ENCODE measurements at places on chromosomes 11 and 22.

DNA sequence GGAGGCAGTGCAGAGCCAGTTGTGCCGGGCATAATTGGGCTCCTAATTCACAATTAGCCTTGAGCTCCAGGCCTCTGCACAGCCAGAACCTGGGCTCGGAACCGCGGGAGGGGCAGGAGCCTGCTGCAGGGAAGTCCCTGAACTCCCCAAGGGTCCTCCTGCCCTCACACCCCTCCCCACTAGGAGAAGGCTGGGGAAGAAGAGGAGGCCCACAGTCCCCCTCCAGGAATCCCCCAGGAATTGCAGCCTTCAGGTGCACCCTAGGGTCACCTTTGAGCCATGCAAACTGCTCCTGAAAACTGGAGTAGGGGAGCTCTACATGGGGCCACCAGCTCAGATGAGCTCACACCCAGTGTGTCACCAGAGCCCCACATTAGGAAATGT is 93.8 kb upstream of the LMO1 start:
- DNase-seq, result no peak

- no peak for DNase-seq
These were observed 10.2 kb downstream of the SCUBE2 start for GRCh38 chr11:9081153-9081552.

DNA sequence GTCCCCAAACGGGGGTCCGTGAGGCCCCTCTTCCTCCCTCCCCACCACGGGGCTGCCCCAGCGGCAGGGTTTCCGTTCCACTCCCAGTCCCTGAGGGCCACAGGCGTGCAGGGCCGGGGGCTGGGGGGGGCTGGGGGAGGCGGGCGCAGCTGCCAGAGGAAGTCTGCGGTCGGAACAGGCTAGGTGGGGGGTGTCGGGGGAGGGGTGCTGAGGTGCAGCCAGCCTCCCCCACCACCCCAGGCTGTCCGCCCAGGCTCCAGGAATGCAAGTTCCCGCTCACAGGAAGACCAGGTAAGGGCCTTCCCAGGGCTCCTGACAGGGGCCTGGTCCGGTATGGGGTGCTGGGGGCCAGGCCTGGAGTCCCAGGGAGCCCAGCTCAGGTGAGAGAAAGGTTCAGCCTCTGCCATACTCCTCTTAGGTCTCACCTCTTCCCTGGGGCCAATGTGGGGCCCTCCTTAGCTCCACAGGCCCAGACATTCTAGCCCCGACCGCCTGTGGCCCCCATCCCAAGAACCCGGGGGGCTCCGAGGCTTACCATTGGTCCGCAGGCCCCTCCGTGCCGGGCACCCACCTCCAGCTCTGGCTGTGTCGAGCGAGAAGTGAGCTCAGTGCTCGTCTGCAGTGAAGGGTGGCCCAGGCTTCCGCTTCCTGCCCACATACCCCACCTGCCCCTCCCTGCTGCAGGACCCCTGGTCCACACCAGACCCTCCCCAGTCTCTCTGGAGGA is at the start of gene PTPRCAP:
Gene PTPRCAP, minus strand, starts transcription at position 601 of the 727 bp plus-strand sequence. Its CDS starts 63 bp downstream, at position 538.
- peak; percentile 84 for DNase-seq

DNA sequence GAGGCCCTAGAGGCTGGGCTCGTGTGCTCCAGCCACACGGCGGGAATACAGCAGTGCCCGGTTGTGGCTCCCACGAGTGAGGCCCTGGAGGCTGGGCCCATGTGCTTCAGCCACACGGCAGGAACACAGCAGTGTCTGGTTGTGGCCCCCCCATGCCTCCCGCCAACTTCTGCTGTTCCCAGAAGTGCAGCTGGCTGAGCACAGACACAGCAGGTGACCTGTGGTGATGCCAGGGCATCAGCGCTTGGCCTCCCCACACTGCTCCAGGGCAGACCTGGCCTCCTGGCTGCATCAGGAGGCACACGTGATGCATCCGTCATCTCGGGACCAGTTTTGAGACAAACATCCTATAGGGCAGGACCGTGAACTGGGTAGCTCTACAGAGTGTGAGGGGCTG is 110.3 kb downstream of the KCNQ1OT1 start:
- no peak for DNase-seq

- peak; percentile 37 for DNase-seq
These were observed 77.0 kb downstream of the DDIAS start for GRCh38 chr11:82978422-82979099.

GRCh38 chr11:87353771-87354345 is 316.1 kb downstream of the TMEM135 start:
- DNase-seq, result no peak

DNA sequence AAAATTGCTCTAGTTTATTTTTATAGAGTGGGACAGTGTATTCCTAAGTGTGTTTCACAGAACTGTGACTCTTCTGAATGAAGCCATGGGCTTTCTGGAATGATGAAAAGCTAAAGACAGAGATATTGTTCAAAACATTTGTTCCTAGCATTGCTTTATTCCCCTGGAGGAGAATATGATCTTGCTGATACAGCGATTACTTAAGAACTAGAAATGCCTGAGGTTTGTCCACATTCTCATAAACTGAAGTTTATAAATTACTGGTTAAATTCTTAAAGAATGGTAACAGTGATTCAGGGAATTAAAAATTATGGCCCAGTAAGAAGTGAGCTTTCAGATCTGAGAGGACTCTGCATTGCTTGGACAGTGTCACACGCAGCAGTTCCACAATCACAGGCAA is 690.3 kb downstream of the FAM181B start:
- no peak for DNase-seq

DNA sequence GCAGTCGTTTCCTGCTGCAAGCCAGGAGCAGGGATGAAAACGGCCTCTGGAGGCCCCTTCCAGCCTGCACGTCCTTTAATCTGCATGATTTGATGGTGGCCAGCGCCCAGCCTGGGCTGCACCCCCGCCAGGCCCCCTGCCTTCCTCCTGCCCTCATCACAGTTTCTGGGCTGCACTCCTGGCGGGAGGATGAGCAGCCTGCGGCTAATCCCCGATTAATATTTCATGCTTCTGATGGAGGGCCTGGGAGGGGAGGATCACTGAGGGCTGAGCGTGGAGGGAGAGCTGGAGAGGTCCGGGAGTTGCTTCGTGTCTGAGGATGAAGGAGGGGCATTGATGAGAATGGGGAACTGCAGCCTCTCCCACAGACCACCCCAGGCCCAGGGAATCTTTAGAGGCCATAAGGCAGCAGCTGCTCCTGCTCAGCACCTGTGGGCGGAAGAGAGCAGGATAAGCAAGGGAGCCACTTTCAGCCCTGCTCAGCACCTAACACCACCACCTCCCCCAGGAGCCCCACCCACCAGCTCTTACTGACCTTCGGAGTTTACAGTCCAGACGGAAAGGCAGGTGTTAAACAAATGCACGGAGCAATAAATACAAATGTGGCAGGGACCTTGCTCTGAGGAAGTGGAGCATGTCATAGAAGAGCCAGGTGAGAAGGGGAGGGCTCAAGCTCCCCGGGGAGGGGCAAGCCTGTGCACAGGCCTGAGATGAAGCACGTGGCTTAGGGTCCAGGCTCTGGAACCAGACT is 135.0 kb upstream of the NECTIN1 start:
- no peak for DNase-seq

- DNase-seq, result no peak
These were observed 4.6 kb downstream of the APOL4 start for GRCh38 chr22:36197065-36197440.

DNA sequence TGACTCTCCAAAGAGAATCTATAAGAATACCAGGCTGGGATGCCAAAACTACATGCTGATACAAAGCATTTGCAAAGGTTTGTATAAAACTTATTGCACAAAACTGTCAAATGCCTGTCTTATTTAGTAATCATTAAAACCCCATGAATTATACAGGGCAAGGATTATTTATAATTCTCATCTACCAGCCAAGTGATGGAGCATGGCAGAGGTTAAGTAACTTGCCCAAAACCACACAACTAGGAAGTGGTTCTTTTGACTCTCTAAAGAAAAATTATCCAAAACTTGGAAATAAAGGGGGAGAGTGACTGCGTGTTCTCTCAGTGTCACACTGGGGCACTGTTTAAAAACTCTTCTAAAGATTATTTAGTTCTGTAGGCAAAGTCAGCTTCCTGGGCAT is 17.4 kb upstream of the CLMP start:
- no peak for DNase-seq

GRCh38 chr11:130778705-130779104 is 137.6 kb downstream of the SNX19 start:
- DNase-seq, result no peak

GRCh38 chr11:131734871-131735270 is 364.5 kb downstream of the NTM start:
- DNase-seq, result no peak

- DNase-seq, result no peak
These were observed 80.8 kb upstream of the NNMT start for GRCh38 chr11:114215428-114215827.

DNA sequence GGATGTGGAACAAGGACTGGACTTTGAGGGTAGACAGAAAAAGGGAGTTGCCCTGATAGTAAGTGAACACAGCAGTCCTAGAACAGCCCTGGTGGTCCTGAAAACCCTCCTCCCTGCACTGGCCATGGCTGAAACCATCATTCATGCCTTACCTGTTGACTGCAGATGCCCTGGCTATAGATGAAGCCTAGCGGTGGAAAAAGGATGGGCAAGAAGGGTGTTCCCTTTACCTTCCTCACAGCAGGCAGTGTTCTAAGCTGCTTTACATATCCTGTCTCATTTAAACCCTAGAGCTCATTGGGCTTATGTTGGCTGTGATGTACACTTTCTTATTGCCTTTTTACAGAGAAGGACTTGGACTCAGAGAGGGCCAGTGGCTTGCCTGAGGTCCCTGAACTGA is 133.6 kb downstream of the C11orf91 start:
- no peak for DNase-seq

DNA sequence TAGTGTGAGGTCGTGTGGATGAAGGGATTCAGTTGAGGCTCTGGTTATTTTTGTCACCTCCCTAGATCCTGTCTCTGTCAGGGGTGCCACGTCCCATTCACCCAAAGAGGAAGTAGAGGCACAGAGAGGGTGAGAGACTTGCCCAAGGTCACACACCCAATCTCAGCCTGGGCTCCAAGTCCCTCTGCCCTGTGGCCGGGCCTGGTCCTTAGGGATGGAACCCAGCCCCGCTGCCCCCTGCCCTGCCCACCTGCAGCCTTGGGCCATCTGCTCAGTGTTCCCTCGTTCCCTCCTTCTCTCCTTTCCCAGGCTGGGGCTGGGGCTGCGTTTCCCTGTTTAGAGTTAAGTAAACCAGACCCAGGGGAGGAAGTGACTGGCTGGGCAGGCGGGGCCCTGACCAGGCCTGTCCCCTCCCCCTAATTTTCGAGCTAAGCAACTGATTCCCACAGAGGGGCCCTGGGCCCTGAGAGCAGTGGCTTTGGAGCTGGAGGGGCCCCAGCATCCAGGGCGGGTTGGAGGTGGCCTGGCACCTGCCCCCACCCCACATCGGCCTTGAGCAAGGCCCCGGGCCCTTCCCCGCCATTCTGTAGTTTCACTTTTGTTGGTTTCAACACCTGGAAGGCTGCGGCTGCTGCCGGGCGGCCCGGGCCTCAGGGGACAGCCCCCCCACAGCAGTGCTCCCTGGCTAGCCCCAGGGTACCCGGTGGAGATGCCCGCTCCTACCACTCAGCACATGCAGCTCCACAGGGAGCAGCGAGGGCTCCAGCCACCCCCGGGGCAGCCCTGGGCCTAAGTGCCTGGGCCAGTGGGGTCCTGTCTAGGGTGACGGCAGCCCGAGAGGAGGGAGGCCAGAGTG is 1.5 kb downstream of the TCIRG1 start:
- DNase-seq, result peak; percentile 73

DNA sequence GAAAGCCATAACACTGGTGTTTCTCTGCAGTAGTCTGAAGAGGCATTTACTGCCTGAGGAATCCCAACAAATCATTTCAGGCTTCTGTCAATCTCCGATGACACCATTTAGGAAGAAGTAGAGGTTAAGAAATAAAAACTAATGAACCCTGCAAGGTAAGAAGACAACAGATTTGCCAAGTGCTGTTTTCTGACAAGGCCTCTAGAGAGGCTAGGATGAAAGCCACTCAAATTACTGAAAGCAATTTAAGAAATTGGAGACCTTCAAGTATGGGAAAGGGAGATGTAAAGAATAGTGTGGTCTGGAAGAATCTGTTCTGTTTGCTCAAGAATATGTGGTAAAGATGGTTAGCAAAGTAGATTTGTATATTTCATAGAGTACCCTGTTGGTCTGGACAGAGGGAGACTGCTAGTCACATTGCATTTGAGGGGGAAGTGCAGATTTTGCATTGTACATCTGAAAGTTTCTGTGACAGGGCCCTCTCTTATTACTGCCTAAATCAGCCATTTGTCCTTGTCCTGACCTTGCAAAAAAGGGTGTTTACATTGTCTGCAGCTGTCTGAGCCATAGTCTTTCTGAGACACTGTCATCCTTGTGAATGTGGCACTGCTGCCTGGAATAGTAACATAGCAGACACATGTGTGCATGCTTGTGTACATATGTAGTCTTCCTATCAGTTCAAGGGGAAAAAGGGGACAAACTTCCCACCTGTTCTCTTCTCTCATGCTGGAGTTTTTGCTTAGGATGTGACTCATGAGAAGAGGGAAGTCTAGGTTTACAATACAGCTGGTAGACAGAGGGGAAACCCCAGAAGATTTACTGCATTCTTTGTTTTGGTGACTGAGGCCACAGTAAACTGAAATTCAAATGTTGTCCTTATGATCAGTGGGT is 640.2 kb upstream of the KIRREL3 start:
- no peak for DNase-seq

DNA sequence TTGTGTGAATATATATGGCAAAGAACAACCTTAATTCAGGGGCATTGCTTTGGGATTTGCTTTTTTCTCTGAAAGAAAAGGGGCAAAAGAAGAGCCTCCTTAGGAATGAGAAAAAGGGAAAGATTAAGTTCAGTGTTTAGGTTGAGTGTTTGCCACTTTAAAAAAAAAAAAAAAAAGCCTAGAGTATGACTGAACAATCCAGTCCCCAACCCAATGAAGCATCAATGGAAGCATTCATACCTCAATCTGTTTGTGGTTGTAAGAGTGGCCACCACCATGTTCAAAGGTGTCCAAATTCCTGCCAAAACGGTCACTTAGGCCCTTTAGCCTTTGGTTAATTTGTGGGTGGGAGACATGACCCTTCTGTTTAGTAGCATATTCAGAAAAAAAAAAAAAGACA is 260.6 kb downstream of the SOX6 start:
- DNase-seq, result no peak

DNA sequence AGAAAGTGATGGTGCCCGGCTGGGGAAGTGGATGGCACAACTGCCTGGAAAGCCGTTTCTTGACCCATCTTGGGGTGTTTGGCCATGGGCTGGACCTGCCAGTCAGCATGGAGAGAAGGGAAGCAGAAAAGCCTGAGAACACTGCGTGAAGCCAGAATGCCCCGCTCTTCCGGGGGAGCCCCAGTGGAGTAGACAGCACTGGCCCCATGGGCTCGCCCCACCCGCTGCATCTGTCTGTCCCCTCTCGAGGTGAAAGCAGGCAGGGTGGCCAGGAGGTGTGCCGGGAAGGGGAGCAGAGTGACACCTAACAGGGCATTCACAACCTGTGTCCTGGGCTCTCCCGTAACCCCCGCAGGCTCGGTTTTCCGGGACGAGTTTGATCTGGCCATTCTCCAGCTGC is 57.1 kb upstream of the TBCEL start:
- no peak for DNase-seq
